HS-27A (cell line): ENCODE measurements at places on chromosomes 5 and 9.

GRCh38 chr5:88813244-88813643 is 69.7 kb downstream of the MEF2C start:
- DNase-seq, result no peak

- DNase-seq, result no peak
Measured at GRCh38 chr9:39587844-39588499, 232.5 kb downstream of the SPATA31A1 start.

- DNase-seq, result peak; percentile 90
Measured at GRCh38 chr9:124286292-124286931, 28.7 kb downstream of the NEK6 start.

DNA sequence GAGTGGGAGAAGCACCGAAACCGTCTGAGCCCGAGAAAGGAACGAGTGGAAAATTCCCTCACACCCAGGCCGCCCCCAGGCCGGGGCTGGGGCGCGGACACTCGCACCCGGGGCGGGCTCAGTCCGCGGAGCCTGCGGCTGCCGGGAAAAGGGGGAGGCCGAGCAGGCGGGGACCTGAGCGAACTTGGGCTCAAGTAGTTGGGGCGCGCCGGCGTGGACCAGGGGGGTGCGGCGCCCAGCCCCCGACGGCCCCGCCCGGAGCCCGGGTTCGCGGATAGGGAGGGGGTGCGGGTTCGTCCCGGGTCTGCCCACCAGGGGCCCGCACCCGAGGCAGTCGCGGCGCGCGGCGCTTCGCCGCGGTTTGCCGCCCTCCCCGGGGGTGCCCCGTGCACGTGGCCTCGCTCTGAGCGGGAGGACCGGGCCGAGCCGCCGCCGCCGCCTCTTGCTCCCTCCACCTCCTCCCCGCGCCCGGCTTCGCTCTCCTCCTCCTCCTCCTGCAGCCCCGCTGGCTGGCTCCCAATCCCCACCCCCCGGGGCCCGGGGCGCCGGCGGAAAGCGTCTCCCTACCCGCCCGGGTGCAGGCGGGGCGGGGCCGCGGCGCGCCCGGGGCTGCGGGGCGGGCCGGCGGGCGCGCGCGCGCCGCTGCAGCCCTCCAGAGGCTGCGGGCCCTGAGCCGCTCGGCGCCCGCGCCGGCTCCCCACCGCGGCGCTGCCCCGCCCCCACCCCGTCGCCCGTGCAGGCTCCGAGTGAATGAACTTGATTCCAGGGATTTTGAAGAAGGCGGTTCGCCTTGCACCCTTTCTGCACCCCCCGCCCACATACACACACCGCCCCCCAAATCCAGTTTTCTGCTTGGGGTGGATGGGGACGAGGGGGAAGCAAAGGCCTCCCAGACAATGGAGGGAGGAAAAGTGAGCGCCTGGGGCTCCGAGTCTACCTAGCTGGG is 1.3 kb upstream of the NFIB start:
- no peak for DNase-seq

- DNase-seq, result no peak
Measured at GRCh38 chr5:2335733-2336515, 415.6 kb downstream of the IRX2 start.

- DNase-seq, result peak; percentile 47
Measured at GRCh38 chr5:102582696-102583095, 83.9 kb upstream of the SLCO6A1 start.

- DNase-seq, result no peak
Measured at GRCh38 chr9:106683454-106683853, 179.5 kb upstream of the ZNF462 start.

DNA sequence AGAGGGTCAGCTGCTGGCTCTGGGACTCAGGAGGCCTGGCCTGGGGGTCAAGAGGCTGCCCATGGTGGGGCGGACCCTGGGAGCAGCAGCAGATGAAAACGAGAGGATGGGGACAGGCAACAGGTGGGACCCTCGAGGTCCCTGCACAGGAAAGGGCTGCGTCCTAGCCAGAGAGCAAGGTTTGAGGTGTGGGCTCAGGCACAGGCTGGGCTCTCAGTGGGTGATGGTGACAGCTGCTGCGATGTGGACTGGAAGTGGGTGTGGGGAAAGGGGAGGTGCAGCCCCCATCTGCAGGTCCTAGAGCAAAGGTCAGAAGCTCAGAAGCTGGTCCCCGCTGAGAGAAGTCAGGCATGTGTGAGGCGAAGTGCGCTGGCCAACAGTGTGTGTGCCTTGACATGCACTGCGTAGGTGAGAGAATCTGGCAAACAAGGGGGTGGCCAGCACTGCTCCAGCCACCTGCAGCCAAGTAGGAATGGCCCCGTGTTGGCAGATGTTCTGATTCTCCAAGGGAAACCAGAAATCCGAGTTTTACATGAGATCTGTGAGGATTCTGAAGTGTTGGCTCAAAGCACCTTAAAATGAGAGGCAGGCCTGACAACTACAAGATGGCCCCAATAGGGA is 85.7 kb downstream of the COL23A1 start:
- DNase-seq, result no peak

DNA sequence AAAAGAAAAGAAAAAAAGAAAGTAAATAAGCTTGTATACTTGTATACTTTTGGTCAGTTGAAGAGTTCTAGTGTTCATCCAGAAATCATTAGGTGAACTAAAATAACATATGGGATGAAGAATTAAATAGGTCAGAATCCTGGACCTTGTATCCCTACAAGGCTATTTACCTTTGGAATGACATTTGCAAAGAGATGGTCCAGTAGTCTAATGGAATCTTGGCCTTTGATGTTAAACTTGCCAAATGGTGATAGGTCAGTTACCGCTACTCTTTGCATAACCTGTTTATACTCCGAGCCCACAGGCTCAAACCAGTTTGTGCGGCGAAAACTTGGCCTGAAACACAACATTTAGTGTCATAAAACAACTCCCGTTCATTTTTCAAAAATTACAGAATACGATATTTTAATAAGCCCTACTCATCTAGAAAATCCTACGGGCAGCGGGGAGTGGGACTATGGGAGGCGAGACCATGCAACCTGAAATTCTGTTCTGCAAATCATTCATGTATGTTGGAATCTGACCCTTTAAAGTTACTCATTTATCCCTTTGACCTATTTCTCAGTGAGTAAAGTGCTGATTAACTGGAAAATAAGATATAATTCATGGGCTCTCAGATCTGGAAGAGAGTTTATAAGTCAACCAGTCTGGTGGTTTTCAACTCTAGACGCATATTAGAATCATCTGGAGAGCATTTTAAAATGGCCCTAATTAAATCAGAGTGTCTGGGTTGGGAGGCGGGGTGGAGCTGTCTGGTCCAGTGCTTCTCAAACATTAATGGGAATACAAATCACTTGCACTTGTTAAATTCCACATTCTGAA is 38.6 kb downstream of the DMGDH start:
- DNase-seq, result no peak

GRCh38 chr9:35842795-35843194 is 13.8 kb downstream of the TMEM8B start:
- DNase-seq, result no peak
